ENCODE measurements at places on chromosomes 13 and 19.

DNA sequence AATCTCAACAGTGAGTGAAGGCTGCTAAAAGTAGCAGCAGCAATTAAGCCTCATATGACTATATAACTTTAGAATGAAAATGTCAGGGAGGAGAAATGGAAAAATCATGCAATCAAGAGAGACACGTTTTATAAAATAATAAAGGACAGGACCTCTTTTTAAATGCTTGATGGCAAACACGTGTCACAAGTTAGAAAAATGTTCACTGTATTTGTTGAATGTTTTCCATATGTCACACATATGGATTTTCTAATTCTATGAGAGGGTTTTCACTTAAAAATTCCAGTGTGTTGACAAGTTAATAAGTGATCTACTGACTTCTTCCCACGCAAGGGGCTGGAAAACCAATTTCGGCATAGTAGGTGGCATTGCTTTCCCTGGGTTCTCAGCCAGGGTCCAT, 27.7 kb upstream of the KCTD12 start:
- DNase-seq: no peak

GRCh38 chr19:23542562-23542961, 144.4 kb downstream of the ZNF675 start:
- DNase-seq: no peak

DNA sequence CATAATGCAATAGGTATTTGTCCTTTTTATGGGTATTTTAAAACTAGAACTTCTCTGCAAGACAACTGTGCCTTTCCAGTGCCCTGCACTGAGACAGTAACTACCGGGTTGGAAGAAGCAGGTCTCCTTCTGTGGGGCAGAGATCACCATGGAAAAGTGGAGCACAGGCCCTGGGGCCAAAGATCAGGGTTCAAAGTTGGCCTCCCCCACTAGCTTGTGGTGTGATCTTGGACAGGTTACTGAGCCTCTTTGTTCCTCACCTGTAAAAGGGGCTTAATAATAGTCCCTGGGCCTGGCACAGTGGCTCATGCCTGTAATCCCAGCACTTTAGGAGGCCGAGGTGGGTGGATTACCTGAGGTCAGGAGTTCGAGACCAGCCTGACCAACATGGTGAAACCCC, 68.3 kb downstream of the CEBPG start:
- no peak for DNase-seq

- no peak for DNase-seq
Measured at GRCh38 chr13:30736461-30737320, 1.3 kb downstream of the ALOX5AP start.

DNA sequence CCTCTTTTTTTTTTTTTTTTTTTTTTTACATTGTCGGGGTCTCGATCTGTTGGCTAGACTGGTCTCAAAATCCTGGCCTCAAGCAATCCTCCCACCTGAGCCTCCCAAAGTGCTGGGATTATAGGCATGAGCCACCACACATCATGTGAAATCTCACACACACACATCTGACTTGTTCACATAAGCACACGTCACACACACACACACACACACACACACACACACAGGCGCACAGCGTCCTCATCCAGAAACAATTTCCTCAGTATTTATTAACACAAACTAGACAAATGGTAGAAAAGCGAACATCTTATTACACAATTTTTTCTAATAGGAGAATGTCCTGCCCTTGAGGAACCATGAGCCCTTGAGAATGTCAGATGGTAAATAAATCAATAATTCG, 5.1 kb upstream of the SYCN start:
- no peak for DNase-seq

DNA sequence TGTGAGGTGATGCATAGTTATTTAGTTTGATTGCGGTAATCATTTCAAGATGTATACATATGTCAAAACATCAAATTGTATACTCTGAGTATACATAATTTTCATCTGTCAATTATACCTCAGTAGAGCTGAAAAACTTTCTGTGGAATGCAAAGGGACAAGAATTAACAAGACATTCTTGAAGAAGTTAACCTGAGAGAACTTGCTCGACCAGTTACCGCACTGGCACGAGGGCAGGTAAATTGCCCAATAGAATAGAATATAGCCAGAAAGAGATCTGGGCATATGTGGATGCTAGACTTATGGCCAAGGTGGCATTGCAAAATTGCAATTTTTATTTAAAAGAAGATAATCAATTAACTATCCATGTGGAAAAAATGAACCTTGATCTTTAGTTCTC, 42.3 kb upstream of the GJB6 start:
- no peak for DNase-seq

DNA sequence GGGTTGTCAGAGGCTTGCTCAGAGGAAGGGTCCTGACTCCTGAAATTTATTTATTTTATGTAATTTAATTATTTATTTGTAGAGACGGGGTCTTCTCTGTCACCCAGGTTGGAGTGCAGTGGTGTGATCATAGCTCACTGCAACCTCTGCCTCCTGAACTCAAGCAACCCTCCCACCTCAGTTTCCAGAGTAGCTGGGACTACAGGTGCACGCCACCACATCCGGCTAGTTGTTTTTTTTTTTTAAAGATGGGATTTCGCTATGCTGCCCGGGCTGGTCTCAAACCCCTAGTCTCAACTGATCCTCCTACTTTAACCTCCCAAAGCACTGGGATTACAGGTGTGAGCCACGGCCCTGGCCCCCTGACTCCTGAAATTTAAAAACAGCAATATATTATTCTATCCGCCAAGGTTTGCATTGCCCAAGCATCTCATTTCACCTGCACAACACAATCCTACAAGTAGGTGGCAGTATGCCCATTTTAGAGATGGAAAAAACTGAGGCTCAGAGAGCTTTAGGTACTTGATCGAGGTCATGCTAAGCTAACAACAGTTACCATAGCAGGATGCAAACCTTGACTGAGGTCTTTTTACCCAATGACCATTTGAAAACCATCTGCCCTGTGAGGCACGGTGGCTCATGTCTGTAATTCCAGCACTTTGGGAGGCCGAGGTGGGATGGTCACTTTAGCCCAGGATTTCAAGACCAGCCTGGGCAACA, 18.1 kb downstream of the ARHGEF18 start:
- no peak for DNase-seq

DNA sequence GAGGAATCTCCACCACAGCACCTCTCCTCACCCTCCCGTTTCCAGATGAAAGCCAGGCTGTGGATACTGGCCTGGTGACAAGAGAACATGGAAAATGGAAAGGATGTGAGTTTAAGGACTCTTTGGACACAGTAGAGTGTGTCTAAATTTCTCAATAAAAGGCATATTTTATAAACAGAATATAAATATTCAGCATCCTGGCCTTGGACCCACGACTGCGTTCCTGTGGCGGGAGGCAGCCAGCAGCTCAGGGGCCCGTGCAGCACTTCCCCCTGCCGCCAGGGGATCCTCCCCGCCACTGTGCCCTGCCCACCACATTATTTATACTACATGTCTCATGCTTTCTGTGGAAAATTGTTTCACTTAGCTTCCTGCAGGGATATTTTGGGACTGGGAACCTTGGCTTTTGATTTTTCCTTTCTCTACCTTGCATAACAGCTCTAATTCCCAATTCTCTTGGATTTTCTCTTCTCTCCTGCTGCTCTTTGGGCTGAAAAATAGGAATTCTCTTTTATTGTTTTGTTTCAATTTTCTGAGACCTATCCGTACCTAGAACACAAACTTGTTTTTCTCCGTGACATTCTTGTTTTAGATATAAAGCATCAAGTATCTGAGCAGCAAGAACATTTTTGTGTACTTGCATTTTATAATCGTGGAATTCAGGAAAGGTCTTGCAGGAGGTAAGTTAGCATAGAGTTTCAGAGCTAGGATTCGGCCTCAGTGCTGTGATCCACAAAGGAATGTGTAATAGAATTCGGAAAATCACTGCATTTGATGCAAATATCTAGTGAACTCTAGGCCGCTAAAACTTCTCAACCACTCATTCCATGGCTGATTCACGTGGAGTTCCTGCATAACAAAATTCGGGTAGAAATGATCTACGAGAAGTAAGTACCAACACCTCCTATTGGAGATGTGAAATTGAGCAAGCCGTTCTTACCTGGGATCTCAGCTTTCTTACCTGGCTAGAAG, 107.7 kb upstream of the SPATA13 start:
- no peak for DNase-seq

GRCh38 chr13:106700439-106700838, 132.5 kb upstream of the ARGLU1 start:
- no peak for DNase-seq

DNA sequence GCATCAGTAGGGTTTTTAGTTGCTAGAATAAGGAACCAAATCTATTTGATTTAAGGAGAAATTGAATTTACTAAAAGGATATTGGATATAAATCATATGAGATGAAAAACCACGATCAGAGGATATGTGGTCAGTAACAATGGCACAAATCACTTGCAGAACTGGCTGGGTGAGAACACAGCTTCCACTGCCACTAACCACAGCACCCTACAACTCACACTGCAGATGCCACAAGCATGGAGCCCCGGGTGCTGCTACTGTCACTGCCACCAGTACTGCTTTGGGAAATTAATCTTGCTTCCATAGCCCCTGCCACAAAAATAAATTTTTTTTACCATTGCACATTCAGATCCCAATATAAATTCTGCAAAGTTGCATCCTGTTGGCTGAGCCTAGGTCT, 40.6 kb upstream of the KLF12 start:
- no peak for DNase-seq

- no peak for DNase-seq
Measured at GRCh38 chr19:29807178-29807577, 4.6 kb upstream of the CCNE1 start.

DNA sequence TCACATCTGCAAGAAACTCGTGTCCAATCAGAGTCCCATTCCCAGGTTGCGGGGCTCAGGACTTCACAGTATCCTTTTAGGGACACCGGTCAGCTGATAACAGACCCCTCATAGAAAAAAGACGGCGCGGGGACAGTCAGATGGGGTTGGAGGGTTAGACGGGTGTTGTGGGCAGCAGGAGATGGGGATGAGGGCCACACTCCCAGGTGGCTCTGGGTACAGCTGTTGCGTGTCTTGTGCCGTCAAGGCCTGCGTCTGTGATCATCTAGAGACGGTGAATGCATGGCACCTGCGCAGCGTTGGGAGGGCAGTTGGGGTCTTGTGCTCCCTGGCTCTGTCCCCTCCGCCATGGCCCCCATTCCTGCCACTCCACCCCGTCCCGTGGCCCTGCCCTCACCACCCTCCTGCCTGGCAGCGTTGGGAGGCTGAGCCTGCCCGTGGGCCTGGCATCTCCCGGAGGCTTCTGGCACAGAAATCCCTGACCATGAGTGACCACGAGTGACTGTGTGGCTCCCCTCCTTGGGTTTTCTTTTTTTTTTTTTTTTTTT, 14.0 kb upstream of the TEKTIP1 start:
- DNase-seq: no peak

DNA sequence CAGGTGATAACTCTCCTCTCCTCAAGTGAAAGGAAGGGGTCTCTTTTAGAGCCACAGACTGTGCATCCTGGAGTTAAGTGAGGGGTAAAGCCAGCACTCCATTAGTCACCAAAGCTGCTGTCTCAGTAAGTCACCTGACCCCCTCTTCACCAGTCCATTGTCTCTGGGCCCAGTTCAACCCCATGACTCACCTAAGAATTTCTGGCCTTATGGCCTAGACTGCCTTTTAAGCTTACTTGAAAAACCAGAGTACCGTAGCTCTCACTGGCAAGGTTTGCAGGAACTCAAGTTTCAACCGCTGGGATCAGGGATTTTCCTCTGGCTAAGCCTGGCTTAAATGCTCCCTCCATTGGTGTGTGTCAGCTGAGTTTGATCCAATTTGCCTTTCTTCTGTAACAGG, 23.4 kb upstream of the EID2 start:
- DNase-seq: no peak

GRCh38 chr13:23140492-23140891, 40.3 kb upstream of the SGCG start:
- DNase-seq: no peak

GRCh38 chr19:39203372-39204341, at the start of gene SYCN:
SYCN (minus strand) TSS chr19:39204263; CDS start chr19:39204254, 9 bp downstream.
- no peak for DNase-seq

DNA sequence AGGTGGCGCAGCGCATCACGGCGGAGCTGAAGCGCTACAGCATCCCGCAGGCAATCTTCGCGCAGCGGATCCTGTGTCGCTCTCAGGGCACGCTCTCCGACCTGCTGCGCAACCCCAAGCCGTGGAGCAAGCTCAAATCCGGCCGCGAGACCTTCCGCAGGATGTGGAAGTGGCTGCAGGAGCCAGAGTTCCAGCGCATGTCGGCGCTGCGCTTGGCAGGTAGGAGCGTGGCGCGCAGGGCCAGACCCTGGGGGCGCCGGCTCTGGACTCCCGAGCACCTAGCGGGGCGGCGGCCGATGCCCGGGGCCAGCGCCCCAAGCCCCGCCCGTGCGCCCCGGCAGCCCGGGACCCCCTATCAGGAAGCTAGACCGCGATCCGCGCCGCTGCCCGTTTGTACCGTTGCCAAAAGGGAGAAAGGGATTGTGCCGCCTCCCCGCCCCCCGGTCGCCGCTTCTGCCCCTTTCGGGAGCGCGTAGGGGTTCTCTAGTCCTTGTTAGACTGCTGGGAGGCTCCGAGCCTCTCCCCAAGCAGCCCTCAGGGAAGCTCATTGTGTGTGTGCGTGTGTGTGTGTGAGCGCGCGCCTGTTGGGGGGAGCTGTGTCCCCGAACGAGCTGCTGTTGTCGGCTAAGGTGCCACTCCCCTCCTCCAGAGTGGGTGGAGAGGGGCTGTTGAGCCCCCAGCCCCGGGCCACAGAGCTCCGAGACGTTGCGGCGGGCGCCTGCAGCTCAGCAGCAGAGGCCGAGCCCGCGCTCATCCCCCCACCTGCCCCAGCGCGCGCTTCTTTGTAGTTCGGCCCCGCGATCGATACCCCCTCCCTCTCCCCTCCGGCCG, 1.5 kb downstream of the ONECUT3 start:
- DNase-seq: no peak

DNA sequence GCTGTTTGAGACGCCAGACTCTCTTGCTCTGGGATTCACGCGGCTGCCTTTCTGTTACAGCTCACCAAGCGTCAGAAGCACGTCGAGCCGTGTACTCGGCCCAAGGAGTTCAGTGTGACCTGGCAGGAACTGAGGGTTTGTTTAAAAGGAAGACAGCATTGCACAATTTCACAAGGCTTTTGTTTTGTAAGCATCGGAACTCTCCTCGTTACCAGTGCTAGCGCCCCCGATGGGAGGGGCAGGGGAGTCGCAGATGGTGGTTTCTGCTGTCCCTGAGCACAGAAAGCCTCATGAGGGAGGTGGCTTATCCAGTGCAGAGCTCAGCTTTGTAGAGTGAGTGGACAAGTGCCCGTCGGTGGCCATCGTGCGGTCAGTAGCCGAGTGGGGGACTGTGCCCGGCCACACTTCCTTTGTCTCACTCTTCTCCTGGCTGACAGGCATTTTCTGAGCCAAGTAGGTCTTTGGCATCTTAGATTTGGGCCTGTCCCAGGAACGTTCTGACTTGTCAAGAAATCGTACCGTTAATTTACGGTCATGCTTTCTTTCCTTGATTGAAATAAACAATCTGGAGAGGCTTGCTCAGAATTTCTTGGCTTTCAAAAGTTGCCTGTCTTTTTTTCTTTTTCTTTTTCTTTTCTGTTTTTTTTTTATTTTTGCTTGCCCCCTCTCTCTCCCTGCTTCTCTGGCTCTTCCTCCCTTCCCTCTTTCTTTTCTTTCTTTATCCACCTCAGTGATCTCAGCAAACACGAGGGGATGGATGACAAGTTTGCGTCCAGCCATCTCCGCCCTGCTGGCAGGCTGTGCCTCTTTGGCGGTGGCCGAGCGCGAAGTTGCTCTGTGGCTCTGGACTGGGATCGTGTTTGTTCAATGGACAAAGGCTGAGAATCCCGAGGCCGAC, 7.7 kb downstream of the KDM4B start:
- DNase-seq: no peak

All from stimulated activated CD8-positive, alpha-beta memory T cell treated with anti-CD3 and anti-CD28 coated beads, Interleukin-7, amount 100 ng/mL, for 24 hours (primary cell).